ENCODE measurements at places on chromosomes 2 and 18.

DNA sequence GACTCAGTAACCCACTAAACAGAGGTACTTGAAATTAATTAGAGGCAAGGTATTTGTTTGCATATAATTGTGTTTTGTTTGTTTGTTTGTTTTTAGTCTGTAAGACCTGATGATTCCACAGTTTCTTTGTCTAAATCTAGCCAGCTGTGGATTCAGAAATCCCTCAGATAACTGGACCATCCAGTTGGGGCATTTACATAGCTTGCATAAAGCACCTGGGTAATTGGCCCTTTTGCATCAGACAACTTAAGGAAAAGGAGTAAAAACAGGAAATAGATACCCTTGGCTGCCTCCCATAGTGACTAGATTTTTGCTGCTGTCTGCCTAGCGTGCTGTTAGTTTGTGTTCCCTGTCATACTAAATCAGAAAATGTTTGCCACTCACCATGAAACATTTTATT lies 46.6 kb upstream of the XIRP2 start:
- DNase-seq = no peak

GRCh38 chr2:234950730-234951663 lies 820 bp upstream of the SH3BP4 start:
- no peak for DNase-seq

DNA sequence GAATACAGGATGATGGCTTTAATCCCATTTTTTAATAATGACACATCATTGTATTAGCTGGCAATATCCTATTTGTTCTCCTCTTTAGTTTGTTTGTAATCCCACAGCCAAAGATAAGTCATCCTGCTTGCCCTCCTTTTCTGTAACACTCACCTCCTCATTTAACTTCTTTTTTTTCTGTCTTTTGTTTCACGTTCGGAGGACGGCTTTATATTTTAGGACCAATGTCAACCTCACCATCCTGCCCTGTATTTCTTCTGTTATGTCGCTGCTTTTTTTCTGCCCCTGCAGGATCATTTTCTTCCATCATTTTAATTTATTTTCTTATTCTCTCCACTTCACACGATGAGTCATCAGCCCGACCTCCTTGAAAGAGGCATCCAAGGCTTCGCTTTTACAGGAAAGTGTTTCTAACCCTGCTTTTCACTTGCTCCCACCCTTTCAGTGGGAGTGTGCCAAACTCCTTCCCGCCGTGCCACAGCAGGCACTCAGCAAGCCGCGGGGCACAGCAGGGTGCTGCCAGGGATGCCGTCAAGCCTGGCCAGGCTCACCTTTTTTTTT lies 11.4 kb downstream of the RAB31 start:
- no peak for DNase-seq

- DNase-seq = no peak
These were observed 151.9 kb upstream of the SKOR2 start for GRCh38 chr18:47403317-47403716.

DNA sequence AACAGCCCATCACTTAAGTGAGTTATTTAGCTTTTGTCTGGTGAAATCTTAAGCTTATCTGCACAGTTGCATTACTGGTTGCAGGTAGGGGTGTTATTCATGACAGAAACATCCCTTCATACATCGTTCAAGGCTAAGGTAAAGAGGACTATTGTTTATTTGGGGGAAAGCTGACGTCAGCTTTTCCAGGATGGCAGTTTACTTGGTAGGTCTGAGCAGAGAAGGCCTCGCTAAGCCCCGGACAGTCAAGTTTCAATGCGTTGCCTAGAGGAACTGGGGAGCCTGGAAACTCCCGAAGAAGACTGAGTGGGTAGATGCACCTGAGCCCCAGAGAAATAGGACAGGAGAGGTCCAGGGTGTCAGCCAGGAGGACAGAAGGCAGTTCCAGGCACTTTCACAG lies 2.2 kb downstream of the RNU4ATAC start:
- DNase-seq = no peak

- no peak for DNase-seq
These were observed 210.1 kb upstream of the RND3 start for GRCh38 chr2:150697596-150697995.

- DNase-seq = no peak
These were observed 431.5 kb downstream of the RNF144A start for GRCh38 chr2:7348761-7349160.

- no peak for DNase-seq
These were observed 118.0 kb downstream of the PXDN start for GRCh38 chr2:1626271-1626681.

DNA sequence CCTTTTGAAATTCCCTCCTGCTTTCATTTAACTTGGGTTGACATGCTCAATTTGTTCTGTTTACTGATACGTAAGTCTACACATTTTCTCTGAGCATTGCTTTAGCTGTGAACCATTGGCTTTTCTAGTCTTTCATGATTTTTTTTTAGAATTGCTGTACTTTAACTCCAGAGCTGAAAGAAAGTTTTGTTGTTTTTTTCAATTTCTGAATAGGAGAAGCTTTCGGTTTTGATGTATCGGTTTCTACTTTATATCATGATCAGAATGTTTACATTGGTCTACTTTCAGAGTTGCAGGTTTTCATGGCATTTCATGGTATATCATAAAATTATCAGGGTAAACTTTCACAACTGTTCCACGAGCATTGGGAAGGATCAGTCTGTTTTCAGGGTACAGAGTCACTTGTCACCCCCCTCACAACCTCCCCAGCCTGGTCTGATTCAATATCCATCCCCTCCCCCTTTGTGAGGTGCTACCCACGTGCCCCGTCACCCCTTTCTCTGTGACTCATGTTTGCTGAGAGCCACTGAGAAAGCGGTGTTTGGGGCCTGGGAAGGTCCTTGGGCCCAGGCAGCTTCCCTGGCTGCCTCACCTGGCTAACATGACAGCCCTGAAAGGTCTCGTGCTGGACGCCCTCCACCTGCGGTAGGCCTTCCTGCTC lies 7.0 kb downstream of the ASTL start:
- no peak for DNase-seq

DNA sequence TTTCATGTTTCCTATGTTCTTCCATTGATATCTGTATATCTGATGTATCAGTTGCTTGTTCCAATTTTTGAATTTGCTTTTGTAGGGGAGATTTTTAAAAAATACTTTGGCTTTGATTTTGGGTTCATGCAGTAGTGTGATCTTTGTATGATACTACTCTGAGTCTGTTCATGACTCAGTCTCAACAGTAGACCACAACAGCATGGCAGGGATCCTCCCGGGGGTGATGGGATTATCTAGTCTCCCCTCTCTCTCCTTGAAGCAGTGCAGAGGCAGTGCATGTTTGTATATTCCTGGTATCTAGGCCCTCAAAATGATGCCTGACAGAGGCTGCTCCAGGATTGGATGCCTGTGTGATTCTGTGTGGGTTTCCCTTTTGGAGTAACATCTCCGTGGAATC lies 55.3 kb downstream of the G6PC2 start:
- DNase-seq = no peak

DNA sequence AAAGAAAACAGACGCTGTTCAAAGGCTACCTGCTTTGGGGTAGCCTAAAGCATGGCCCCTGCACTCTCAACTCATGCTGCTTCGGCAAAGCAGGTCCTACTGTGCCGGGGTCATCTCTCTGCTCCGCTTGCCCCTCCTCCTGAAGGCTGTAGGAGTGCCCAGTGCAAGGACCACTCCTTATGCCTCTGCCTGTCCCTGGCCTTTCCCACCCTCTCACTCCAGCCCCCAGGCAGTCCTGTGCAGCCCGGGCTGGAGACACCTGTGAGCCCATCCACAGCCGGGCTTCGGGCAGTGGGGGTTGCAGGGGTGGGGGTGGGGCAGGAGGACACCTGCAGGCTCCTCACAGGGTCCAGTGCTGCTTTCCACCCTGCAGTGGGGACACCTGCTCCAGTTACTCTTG lies 69.1 kb downstream of the ACKR3 start:
- no peak for DNase-seq

DNA sequence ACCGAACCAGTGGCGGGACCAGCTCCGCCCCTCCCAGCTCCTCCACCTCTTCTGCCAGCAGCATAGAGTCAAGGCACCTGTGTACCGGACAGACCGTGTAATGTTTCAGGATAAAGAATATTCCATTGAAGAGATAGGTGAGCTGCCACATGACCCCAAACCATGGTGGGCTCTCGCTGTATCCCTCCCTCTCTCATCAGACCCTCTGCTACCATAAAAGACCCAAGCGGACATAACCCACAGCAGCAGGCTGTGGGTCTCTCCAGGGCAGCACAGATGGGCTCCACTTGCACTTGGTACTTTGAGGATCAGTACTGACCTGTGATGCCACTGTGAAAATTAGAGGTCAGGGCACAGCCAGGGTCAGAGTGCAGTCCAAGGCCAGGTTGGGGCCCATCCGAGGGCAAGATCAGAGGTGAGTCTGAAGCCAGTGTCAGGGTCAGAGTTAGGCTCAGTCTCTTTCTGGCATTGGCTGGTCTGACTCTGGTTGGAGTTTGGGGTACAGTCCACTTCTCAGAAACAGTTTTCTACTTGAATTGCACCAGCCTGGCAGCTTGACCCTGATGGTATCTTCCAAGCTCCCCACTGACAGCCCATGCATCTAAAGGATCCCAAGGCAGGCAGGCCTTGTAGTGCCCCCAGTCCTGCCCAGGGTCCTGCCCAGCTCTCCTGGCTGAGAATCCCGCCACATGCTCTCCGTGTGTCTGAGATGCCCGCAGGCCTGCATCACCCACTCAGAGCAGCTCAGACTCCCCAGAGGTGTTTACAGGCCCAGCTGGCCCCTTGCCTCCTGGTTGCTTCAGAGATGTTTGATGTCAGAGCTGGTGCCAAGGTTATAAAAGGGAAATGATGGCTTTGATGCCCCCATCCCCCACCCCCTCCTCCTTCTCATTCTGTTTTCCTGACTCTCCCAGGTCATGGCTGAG lies 212.1 kb downstream of the DYSF start:
- no peak for DNase-seq

DNA sequence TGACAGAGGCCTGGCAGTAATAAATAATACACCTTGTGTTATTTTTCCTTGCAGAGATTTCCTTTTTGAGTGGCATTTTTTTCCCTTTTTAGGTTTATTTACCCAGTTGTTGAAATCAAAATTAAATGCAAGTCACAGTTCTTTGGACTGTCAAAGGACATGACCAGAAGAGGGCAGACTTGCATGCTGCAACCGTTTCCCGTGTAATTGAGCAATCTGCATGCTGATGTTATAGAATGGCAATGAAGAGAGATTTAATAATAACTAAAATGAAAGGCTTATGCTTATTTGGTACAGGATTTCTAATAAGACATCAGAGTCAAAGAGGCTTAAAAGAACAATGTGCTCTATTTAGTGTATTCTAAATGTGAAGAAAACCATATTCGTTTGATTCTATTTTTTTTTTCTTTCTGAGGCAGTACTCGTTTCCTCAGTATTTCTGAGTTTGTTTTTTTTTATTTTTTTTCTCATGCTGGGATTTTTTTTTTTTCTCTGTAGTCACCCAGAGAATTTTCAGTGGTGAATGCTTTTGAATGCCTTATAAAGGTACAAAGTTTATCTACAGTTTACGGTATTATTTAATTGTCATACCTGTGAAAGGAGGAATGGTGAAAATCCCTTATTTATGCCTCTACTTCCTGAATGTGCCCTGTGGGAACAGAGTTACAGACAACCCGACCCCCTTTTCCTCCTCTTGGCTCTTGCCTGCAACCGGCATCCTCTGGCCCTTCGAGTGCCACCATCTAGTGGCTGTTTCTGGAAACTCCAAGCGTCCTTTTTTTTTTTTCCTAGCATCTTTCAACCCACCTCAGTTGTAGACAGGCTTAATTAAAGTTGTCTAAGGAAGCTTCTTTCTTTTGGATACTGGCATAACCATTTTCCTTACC lies 368.5 kb downstream of the LRRTM1 start:
- DNase-seq = no peak

DNA sequence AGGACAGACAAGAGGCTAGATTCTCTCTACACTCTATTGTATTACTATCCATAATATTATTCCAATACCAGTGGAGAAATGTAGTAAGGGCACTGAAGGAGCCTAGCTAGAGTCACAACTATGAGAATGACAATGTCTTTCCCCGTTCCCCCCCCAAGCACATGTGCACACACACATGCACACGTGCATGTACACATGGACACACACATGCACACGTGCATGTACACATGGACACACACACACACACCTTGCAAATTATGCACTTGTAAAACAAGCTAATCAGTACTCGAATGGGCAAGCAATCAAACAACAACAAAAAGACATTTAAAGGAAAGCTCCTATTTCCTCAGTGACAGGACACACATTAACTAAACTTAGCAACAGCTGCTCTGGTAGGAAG lies 65.2 kb downstream of the INSIG2 start:
- DNase-seq = no peak

- no peak for DNase-seq
These were observed 3.3 kb downstream of the RNF125 start for GRCh38 chr18:32021756-32022564.

DNA sequence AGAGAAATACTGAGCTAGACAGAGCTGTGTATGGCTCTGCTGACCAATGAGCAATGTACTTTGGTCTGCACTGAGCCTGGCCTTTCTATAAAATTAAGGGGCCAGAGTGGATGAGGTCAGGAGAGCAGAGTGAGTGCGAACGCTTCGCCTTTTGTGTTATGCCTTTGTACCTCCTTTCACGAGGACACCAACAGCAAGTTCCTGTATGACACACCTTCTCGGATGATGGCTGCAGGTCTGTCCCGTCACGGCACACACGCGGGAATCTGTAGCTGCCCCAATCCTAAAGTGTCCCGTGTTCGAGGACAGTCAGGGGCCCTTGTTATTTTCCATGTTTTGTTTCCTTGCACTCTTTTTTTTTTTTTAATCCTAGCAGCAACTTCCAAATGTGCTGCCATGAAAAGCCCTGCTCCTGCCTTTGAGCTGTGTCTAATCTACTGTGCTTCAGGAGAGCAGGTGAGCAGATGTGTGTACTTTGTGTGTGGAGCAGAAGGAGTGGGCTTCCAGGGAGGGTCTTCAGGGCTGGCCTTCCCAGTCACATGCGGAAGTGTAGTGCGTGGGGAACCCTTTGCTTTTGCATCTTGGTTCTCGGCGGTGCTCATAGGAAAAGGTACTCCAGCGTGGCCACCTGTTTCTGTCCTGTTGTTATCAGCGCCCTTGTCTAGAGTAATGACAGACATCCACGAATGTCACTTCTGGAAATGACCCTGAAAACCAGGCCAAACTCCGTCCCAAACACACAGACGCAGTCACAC lies 213.2 kb downstream of the NDUFA10 start:
- DNase-seq = no peak

- DNase-seq = no peak
These were observed 150.1 kb upstream of the CCDC150 start for GRCh38 chr2:196489371-196489770.

DNA sequence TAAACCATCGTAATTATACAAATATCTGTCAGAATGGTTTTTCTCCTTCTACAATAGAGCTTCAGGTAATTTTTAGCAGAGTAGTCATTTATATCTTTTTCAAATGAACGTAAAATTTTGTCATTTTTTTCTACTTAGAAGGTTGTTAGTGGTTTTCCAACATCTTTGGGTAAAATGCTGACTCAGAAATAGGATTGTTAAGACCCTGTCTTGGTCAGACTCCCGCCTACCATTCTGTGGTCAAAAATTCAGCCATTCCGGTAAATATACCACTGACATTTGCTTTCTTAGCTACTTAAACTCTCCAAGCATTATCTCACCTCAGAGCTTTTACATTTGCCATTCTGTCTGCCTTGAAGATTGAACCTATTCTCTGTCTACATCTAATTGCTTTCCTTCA lies 154.1 kb upstream of the CDH19 start:
- no peak for DNase-seq

GRCh38 chr2:159738509-159739390 lies 26.4 kb downstream of the MARCHF7 start:
- DNase-seq = no peak

GRCh38 chr2:238644095-238645081 lies 203.5 kb upstream of the TWIST2 start:
- no peak for DNase-seq
